Activated T-helper 1 cell treated with anti-CD3 and anti-CD28 coated beads, Interleukin-2, amount 50 U/mL, for 16 hours (primary cell): ENCODE measurements at places on chromosomes 1 and 21.

- no peak for DNase-seq
Measured at GRCh38 chr1:119114786-119115185, 25.7 kb downstream of the WARS2 start.

DNA sequence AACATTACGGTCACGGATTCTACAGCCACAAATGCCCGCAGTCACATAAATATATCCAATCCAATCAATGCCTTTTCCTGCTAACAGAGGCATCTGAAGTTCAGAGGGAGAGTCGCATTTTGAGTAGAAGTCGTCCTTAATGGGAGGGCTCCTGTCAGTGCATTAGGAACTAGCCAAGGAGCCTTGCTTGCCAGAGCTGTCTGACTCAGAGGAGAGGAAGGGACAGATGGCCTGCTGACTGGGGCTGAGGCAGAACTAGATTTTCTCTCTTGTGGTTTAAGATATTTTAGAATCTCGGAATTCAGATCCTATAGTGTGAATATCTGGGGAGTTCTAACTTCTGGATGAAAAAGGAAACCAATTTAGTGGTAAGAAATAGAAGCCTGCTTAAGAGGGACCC is 10.6 kb downstream of the XKR8 start:
- DNase-seq = no peak

DNA sequence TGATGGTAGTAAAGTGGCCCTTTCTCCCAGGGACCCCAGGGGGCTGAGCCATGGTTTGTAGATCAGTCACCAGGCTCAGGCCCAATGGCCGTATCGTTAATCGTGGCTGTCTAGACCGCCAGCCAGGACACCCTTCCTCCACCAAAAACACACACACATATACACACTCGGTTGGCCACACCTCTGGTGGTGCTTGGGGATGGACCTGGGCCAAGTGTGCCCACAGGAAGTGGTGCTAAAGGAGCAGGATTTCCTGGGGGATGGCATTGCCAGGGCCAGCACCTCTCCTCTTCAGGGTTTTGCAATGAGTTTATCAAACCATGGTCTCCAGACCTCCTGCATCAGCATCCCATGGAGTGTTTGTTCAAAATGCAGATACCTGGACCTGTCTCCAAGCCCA is 36.2 kb downstream of the CITED4 start:
- DNase-seq = no peak

DNA sequence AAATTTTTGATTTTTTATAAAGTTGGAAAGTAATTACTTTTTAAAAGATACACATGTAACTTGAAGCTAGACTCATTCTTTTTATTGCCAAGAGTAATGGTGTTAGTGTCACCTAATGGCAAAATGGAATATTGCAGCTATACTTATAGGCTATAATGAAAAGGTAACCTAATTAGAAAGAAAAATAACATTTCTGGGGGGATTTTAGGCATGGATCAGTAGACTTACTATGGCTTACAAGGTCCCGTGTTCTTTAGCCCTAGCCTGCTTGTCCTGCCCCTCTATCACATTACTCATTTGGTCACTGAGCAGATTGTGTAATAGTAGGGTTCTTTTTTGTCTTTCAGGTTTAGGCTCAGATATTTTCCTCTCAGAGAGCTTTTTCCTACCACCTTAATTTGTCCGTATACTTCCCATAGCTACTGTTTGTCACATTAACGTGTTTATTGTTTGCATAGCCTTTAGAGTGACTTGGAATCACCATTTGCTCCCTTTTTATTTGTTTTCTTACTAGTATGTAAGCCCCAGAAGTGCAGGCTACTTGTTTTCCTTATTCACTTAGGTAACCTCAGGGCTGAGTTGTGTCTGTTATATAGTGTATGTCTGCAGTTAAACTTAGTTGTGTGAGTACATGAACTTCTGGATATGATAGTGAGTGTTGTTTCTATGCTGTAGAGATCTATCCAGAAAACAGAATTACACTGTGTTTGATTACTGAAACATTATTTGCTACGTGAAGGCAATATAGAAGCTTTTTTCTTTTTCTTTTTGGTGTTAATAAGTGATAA is 58.7 kb downstream of the RABGAP1L start:
- no peak for DNase-seq

DNA sequence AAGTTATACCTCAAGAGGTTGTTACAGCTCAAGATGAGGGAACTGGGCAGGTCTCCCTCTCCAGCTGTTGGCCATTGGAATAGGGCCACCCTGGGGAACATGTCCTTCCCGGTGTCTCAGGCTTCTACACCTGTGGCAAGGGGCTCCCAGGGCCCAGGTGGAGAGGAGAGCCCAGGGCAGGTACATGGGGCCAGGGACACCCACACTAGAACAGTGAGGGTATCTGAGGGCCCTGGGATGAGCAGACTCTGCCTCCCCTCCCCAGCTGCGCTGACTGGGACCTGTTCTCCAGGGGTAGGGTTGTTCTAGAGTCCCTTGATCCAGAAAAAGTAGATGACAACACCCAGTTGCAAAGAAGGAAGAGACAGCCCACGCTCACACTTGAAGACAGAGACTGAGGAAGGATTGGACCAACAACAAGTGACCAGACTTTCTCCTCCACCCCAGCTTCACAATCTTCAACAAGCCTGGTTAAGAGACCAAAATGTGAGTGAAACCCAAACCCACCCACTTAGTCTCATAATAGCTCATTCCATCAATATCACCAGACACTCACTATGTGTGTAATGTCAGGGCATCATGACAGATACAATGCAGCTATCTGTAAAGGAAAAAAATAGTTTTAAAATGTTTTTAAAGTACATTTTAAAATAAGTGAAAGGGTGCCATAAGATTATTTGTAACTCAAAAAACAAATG is 439.3 kb downstream of the NPHP4 start:
- no peak for DNase-seq

DNA sequence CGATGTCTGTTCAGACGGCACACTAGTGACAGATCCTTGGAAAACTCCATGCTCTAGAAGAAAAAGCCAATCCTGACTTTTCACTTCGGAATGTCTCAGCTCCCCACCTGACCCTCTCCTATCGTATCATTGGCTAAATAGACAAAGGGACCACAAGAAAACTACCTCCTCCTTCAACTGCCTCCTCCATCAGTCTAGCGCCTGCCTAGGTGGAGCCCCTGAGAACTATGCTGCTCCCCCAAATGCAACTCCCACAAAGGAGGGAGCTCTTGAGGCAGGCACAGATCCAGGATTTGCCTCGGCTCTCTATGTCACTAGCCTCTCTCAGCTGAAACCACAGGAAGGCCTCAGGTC is 148.4 kb downstream of the TOMM20 start:
- DNase-seq = no peak

DNA sequence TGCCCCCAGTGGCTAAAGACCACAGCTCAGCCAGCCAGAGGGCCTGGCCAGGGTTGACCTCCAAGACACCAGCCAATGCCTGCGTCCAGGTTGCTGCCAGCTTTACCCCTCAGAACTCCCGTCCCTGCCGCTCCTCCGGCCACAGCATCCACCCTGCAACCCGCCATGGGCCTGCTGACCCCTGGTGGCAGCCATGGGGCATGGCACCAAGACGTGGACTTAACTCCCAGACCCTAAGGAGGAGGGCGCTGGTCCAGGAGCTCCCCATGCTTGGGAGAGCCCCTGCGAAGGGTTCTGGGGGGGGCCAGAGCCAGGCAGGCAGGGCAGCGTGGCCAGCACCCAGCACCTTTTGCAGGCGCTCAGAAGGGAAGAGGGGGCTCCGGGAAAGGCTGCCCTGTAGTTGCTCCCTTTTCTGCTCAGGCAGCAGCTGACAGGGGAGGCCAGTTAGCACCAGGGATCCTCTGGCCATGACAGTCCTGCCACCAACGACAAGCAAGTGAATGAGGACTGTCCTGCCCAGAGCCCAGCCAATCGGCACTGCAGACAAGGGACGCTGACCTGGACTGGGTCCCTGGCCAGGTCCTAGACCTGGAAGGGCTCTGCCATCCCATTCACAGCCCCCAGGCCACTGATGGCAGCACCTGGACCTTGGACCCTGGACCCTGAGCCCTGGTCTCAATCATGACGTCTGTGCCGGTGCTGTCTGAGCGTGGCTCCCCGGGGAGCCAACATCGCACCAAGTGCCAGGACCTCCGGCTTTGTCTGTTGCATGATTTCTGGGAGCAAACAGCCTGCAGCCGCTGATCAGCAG is 246.2 kb downstream of the NPHP4 start:
- DNase-seq = no peak
